ENCODE measurements at places on chromosomes 6 and 20. TPM values are rescaled to one million over a fixed set of nuclear protein-coding genes. Genes with fewer than 3 reads are reported as not detected.

OLIG3 gene
- not detected for polyA plus RNA-seq

FERMT1 gene
- 0.11 TPM for polyA plus RNA-seq

ROMO1 gene
- 845 TPM for polyA plus RNA-seq

RIPPLY2 gene
- polyA plus RNA-seq, result 0.25 TPM

HLA-DQA2 gene
- polyA plus RNA-seq, result not detected

NSFL1C gene
- 27.3 TPM for polyA plus RNA-seq

CYP39A1 gene
- not detected for polyA plus RNA-seq

MATN4 gene
- 0.11 TPM for polyA plus RNA-seq

NOTCH4 gene
- polyA plus RNA-seq, result 41.8 TPM
